ENCODE measurements at places on chromosomes 13 and 19.

DNA sequence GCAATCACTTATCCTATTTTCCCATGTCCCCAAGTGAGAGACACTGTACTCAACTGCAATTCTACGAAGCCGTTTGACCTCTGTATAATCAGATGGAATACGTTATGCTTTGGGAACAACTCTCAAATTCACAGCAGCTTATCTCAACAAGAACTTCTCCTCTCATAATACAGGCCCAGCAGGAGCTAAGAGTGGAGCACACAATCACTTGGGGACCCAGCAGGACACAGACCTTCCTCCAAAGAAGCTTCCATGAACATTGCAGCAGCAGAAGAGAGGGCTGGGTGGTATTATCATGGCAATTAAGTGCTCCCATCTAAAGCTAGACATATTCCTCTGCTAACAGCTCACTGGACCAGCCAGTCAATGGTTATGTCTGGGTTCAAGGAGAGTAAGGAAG lies 428.3 kb upstream of the MIR17HG start:
- DNase-seq = no peak

- no peak for DNase-seq
These were observed 8.2 kb upstream of the SIAH3 start for GRCh38 chr13:45859705-45860104.

DNA sequence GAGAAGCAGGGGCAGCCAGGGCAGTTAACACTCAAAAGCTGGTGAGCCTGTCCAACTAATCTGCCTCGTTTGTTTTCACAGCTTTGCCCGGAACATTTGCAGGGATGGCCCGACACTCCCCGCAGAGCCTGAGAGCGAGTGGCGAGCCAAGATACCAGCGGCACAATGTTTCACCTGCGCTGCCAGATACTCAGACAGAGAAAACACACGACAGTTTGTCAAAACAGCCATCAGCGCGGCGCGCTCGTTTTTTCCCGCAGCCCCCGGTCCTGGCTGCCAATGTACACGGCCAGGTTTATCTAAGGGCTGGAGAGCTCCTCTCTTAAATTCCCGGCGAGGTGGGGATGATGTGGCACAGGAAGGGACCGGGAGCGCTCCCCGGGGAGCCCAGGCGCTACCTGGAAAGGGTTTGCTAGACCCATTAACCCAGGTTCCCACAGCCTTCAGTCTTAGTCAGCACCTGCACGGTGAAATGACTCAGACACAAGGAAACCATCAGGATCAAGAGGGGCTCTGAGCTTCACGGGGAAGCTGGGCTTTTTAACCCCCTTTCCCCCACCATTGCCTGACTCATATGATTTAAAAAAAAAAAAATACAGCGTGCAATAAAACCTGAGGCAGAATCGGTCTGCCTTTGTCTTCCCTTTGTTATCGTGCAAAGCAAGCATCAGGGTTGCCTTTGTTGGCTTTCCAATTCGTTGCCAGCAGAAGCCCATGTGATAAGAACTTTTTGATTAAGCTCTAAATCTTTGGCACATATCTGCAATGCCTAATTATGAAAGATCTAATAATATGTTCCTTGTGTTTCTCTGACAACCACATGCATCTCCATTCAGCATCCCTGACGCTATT lies 186.2 kb downstream of the EFNB2 start:
- no peak for DNase-seq

GRCh38 chr13:45602183-45603170 lies 13.1 kb downstream of the ERICH6B start:
- DNase-seq = no peak

DNA sequence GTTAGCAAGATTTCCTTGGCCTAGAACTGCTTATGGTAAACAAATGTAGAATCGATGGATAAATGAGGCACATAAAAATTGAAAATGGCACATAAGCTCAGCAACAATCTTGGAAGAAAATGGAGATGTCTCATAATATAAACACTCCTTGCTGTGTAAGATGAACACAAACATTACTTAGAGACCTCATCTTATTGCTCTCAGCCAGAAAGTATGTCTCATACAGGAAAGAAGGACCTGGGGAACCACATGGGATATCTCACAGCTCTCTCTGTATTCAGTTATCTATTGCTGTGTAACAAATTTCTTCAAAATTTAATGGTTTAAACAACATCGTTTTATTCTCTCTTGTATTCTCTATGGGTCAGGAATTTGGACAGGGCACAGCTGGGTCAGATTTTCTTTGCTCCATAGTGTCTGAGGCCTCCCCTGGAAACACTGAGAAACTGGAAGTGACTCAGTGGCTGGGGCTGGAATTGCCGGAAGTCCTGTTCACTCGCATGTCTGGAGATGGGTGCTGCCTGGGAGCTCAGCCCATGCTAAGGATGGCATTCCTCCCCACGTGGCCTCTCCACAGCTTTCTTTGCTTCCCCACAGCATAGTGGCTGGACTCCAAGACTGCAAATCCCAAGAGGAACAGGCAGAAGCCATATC lies 105.1 kb downstream of the NUFIP1 start:
- no peak for DNase-seq

- DNase-seq = peak; percentile 61
These were observed 25.2 kb upstream of the IGSF23 start for GRCh38 chr19:44587963-44588770.

DNA sequence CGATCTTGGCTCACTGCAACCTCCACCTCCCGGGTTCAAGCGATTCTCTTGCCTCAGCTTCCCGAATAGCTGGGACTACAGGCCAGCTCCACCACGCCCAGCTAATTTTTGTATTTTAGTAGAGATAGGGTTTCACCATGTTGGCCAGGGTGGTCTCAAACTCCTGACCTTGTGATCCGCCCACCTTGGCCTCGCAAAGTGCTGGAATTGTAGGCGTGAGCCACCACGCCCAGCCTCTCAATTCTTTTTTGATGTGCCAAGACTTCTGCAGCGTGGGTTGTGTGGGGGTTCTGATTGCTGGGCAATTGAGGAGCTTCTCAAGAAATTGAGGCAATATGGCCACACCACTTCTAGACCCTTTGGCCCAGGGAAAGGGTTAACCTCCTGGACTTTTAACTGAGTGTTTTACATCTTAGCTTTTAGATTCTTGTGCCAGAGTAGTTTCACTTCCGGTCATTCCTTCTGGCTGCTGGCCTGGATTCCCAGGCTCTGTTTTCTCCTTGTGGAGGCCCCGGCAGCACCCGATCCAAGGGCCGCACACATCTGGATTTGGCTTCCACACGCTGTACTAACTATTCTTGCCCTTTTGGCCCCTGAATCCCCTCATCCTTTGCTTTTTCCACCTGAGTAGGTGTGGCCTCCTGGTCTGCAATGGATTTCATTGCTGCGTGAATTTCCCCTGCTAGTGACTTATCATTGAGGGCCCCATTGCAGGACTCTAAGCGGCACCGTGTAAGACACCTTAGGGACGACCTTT lies 14.7 kb downstream of the SMARCA4 start:
- no peak for DNase-seq

- DNase-seq = no peak
These were observed 124.6 kb downstream of the GGACT start for GRCh38 chr13:100464006-100464405.

GRCh38 chr13:49935171-49936074 lies 717 bp downstream of the SPRYD7 start:
- DNase-seq = no peak
